ENCODE measurements at places on chromosomes 16 and 17. TPM values are rescaled to one million over a fixed set of nuclear protein-coding genes. Genes with fewer than 3 reads are reported as not detected.

CENPV gene
- total RNA-seq = 95.5 TPM

DCXR gene
- total RNA-seq = 18.1 TPM

CEMP1 gene
- 0.16 TPM for total RNA-seq

SLC5A10 gene
- not detected for total RNA-seq

B4GALNT2 gene
- not detected for total RNA-seq

SLFN13 gene
- total RNA-seq = 0.31 TPM

FA2H gene
- 0.16 TPM for total RNA-seq

BCO1 gene
- 0.31 TPM for total RNA-seq

MYCBPAP gene
- total RNA-seq = 2.0 TPM

METRN gene
- 16.7 TPM for total RNA-seq

FMNL1 gene
- total RNA-seq = 1.9 TPM

PLEKHG4 gene
- 2.3 TPM for total RNA-seq
